Activated CD4-positive, alpha-beta T cell treated with anti-CD3 and anti-CD28 coated beads, Interleukin-10, Interleukin-2, amounts not matched to agents 100 ng/mL and 50 ng/mL, durations not matched to agents 16 hours and 8 hours (primary cell): ENCODE measurements at places on chromosomes 3 and 15.
A peak's percentile ranks its signal among the peaks of the same experiment; 100 is the strongest.

- DNase-seq: no peak
Observed at GRCh38 chr3:3827111-3827510, 27.9 kb downstream of the LRRN1 start.

DNA sequence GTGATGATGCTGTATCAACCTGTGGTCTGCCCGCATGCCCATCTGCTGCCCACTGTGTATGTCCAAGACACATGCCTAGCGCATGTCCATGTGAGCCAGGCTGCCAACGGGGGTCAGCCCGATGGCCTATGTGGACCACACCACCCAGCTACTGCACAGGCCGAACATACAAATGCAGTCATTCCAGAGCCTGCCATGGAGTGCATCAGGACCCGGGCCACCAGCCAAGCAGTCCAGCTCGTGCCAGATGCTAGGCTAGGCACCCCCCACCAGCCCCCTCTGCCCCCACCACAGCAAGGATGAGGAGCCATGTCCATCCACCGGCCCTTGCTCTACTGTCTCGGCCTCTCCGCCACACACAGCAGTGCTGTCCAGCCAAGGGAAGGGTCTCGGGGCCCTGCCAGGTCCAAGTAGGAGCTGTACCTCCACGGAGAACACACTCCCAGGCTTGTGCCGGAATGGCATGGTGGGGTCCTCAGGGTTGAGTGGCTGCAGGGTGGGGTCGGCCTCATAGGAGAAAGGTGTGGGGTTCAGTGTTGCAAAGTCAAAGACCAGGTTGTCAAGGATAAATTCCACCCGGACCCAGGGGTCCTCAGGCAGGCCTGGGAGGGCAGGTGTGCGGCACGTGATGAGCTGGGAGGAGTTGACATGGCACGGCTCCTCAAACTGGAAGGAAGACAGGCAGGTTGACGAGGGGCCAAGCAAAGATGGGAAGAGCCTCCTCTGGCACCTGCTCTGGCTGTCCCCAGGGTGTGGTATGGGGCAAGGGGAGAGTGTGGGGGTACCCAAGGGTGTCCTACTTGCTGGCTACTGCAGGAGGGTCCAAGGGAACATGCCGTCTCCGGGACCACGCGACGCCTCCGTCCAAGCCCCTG, 15.3 kb downstream of the PLXNB1 start:
- DNase-seq: no peak

GRCh38 chr3:30286007-30286669, 320.3 kb upstream of the TGFBR2 start:
- peak; percentile 84 for DNase-seq

GRCh38 chr3:48561045-48561736, 2.4 kb downstream of the UCN2 start:
- DNase-seq: no peak

DNA sequence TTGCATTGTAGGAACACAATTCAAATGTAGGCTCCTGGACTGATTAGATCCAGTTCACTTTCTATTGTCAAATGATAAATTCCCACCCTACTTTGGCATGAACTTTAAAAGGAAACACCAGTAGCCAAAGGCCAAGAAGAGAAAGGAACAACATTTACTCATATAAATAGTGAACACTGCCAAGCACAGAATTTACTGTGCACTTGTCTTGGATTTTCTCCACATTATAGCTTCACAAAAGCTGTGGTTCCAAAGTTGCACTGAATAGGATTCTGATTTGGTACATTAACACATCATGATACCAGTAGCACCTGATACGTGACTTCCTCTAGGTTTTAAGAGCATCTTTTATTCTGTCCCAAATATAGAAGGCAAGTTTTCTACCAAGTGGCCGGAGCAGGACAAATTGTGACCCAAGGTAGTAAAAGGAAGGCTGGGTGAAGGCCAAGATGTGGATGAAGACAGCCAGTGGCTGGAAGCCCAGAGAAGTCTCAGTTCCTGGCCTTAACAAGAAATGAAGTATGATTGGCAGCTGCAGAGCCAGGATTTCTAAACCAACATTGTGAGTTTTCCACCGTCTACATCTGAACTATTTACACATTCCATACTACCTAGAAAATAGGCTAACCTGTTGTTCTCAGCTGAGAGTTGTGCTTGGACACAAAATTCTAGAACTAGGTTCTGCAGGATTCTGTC, 206.7 kb downstream of the THRB start:
- no peak for DNase-seq

DNA sequence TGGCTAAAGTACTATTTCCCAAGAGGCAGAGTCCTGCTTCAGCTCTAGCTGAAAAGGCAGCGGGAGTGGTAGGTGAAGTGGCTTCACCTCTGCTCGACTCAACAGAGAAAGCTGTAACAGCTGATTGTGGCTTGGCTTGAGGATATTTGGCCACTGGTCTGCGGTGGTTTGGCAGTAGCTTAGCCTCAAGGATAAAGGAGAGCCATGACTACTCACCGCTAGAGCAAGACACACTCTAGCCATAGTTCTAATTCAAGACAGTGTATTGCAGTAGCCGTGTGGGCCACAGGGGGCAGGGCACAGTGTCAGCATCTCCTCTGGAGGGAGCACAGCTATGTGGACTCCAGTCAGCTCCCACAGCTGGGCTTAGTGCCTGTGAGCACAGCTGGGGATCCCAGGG, 23.5 kb downstream of the TPRG1 start:
- DNase-seq: peak; percentile 4

GRCh38 chr3:21934591-21934990, 183.6 kb upstream of the ZNF385D start:
- no peak for DNase-seq

- no peak for DNase-seq
Observed at GRCh38 chr3:99948467-99949089, 130.9 kb downstream of the CMSS1 start.

DNA sequence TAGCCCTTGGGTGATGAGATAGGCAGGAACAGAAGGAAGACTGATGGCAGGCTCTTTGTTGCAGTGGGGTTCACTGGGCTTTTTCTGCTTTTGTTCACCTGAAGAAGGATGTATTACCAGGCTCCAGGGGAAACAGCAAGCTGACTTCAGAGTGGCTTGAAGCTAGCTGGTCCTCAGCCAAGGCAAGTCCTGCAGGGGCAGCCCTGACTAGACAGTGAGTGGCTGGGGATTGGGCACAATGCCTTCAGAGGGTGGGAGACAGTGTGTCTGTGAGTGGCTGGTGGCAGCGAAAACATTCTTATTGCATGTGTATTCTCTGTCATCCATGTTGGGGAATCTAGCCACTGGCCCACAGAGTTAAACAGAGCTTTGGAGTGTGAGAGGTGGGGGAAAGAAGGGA, 2.3 kb upstream of the TEX264 start:
- DNase-seq: no peak

GRCh38 chr15:78133801-78134200, 2.6 kb upstream of the CIB2 start:
- no peak for DNase-seq

- DNase-seq: no peak
Observed at GRCh38 chr3:14194865-14195264, 16.2 kb downstream of the LSM3 start.

DNA sequence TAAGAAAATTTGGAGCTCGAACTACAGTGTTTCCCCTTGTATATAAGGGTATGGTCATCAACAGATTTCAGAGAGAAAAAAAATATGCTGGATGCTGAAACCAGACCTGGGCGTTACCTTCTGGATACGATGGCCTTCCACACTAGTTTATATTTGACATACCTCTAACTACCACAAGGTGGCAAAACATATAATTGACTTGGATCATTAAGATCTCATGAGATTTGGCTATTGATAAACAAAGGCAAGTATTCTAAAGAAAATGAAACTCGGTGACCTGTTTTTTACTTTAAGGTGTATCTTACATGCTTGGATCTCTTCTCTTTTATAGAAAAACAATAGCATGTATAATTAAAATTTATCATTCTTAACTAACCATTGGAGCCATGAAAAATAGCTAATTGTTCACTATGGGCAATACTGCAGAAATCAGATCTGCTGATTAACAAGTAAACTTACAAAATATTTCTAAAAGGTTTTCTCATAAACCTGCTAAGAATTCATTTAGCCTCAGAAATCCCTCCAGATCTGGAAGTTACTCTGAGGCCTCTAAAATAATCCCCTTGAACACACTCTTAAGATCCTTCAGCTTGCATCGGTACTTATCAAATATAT, 300.6 kb upstream of the KCNH8 start:
- peak; percentile 35 for DNase-seq

- DNase-seq: no peak
Observed at GRCh38 chr3:194287374-194287773, 63.8 kb downstream of the CPN2 start.

- DNase-seq: no peak
Observed at GRCh38 chr3:31402117-31402516, 130.6 kb upstream of the STT3B start.

DNA sequence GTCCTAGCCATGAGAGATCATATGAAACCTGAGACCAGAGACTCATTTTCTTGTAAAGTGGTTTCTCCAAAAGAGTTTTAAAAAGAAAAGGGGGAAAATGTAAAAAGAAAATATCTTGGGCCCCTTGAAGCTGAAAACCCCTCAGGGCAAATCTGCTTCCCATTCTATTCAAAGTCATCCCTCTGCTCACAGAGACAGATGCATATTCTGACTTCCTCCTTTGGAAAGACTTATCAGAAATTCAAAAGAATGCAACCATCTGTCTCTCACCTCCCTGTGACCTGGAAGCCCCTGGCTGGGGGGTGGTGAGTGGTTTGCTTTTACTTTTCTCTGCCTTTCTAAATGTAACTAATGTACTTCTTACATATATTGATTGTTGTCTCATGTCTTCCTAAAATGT, 1154.8 kb downstream of the NSUN3 start:
- DNase-seq: no peak

GRCh38 chr3:131091768-131092167, 65.1 kb downstream of the NEK11 start:
- DNase-seq: no peak

DNA sequence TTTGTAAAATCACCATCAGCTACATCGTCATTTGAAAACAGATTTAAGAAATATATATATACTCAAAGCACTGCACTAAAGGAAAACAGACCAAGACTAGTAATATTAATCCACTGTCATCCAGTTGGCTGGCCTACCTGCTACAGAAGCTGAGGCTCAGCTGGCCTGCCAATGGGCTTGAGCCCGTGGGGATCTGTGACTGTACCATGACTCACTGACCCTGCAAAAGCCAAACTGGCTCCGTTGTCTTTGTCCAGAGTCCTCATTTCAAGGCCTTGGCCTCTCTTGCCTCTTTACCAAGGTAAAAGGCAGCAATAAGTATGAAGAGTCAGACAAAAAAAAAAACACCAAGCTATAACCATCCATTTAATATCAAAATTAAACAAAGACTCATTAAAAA, 463.5 kb upstream of the RASGRP1 start:
- no peak for DNase-seq

- DNase-seq: no peak
Observed at GRCh38 chr15:49282366-49282765, 112.3 kb downstream of the GALK2 start.

DNA sequence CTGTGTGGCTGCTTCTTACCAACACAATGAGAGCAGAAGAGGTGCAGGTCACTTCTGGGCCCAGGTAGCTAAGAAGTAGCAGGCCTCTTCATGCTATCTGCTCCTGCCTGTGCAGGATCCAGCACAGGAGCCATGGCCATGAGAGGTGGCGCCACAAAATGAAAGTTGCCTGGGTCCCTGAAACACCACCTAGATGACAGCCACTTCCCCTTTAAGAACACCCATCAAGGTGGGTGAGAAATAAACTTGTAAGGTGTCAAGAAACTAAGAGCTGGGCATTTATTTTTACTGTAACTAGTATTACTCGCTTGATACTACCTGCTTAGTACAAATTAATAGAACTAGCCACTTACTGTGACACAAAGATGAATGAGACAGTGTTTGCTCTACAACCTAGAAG, 484.6 kb upstream of the TBL1XR1 start:
- no peak for DNase-seq

GRCh38 chr3:123123716-123124616, 57.1 kb downstream of the PDIA5 start:
- no peak for DNase-seq

GRCh38 chr3:143067201-143067600, 52.4 kb upstream of the CHST2 start:
- DNase-seq: no peak

DNA sequence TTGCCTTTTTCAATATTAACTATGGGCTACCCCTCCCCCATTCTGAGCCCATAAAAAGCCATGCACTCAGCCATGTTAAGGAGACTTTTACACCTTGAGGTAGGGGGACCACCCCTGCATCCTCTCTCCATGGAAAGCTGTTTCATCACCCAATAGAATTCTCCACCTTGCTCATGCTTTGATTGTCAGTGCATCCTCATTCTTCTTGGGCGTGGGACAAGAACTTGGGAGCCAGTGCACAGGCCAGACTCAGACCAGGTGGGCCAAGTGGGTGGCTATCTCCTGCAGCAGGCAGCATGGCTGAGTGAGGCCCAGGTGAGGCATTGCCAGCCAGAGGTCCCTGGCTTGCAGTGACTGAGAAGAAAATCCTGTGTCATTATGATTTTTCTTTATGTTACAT, 357.4 kb upstream of the CDIN1 start:
- DNase-seq: no peak

GRCh38 chr3:72036899-72037298, 252.0 kb upstream of the PROK2 start:
- DNase-seq: no peak

DNA sequence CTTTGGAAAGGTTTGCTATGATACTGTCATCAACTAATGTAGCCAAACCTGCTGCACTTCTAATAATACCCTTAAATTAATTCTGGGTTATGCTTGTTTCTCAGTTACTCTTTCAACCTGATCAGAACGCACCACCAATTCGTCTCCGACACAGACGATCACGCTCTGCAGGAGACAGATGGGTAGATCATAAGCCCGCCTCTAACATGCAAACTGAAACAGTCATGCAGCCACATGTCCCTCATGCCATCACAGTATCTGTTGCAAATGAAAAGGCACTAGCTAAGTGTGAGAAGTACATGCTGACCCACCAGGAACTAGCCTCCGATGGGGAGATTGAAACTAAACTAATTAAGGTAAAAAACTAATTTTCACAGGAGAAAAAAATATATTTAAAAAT, 7.9 kb upstream of the RPLP1 start:
- no peak for DNase-seq

GRCh38 chr3:111173328-111173900, 101.8 kb downstream of the NECTIN3 start:
- no peak for DNase-seq

GRCh38 chr3:71511037-71511436, 72.5 kb downstream of the FOXP1 start:
- DNase-seq: no peak

- DNase-seq: peak; percentile 68
Observed at GRCh38 chr15:38670128-38671005, 105.8 kb upstream of the RASGRP1 start.

GRCh38 chr3:195096484-195097330, 174.3 kb downstream of the XXYLT1 start:
- no peak for DNase-seq

DNA sequence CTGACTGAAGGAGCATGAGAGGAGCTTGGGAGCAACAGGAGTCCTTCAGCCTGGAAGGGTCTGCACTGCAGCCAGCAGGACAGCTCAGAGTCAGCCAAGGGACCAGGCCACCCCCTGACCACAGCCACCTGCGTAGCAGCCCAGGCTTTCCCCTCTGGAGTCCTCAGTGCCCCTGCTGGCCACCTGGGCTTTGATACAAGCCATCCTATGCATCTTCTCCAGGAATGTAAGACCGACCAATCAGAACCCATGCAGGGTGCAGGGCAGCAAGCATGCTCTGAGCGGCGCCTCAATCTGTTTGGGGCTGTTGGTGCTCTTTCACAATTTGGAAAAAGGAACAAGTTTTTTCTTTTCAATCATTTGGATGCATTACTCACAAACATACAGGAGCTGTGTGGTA, 52.0 kb downstream of the DZIP1L start:
- DNase-seq: no peak

GRCh38 chr3:65979731-65980130, 59.0 kb downstream of the MAGI1 start:
- no peak for DNase-seq
